ENCODE measurements at places on chromosomes 3 and 15.

- no peak for DNase-seq
These were observed 1.5 kb downstream of the ARHGEF3 start for GRCh38 chr3:56800130-56800831.

GRCh38 chr3:125103406-125103805 lies 47.6 kb upstream of the HEG1 start:
- no peak for DNase-seq

GRCh38 chr3:12458901-12459300 lies 25.4 kb upstream of the TSEN2 start:
- DNase-seq = no peak

- no peak for DNase-seq
These were observed 10.1 kb downstream of the SCN10A start for GRCh38 chr3:38805765-38806386.
